ENCODE measurements at places on chromosomes 7 and 10.

DNA sequence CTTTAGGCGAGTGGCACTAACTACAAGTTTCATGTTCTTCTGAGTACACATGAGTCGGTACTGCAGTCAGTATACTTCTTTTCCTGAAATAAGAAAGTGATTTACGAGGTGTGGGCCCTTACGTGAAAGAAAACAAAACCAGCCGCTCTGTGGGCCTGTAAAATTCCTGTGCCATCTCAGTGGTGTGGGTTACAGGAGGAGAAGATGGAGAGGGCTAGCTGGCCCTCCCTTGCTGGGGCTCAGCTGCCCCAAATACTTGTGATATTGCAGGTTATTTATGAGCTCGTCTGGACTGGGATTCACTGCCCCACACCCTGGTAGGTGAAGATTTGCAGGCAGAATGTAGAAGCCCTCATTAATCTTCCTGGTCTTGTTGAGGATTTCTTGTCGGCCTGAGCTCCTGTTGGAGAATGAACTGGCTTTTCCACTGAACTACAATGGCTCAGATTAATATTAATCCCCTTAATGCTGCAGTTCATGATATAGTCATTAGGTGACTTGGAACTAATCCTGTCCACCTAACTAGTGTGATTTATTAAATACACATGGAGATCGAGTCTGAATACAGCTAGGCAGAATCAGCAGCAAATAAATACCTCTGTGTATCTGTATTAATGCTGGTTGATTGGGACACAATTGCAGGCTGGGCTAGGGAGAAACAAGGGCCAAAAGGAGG, 68.0 kb downstream of the GBF1 start:
- DNase-seq, result no peak

- DNase-seq, result no peak
Measured at GRCh38 chr10:31838065-31838464, 90.6 kb downstream of the ARHGAP12 start.

DNA sequence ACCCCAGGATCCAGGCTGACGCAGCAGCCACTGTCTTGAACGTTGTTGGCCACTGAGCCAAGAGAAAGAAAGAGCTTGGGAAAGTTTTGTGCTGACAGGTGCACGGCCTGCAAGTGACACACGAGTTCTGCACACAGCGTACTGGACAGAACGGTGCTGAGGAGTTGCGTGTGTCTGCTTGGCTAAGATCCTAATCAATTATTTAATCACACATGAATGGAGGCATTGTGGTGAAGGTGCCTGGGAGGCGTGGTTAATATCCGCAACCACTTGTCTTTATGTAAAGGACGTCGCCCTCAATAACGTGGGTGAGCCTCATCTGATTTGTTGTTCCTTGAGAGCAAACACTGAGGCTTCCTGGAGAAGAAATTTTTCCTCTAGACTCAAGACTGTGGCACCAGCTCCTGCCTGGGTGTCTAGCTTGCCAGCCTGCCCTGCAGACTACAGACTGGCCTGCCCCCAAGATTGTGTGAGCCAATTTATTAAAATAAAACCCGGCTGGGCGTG, 16.6 kb upstream of the GNA12 start:
- no peak for DNase-seq

DNA sequence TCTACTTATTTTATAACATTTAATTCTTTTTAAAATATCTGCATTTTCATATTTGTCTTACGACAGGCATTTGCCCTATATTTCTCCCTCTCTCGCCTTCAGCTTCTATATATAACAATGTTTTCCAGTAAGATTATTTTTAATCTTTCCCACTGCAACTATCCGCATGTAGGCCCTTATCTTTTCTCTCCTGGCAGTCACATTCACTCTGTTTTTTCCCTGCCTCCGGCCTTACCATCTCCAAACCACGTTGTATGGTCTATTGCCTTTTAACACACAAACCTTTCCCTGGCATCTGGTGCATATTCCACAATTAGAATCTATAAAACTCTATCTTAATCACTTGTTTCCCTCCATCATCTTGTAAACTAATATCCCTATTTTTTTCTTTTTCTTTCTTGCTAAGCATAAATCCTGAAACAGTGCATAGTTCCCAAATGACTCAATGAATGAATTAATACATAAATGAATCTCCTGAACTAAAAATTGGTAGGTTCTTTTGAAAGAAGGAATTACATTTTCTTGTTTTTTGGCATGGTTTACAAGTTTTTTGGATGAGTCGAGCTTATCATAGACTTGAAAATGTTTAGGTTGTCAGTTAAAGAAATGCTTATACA, 173.2 kb downstream of the SEMA3A start:
- DNase-seq, result peak; percentile 9
